Mesenchymal stem cell (in vitro differentiated cells and primary cell): ENCODE measurements at places on chromosomes 5 and 9.

- peak; percentile 97 for DNase-seq
- H3K36me3 ChIP-seq: no peaks in the 10 kb centered on the region
- no peaks in the 10 kb centered on the region for H3K27me3 ChIP-seq
- peak within 1 kb of the TSS; percentile 64 for H3K4me3 ChIP-seq
- H3K4me1 ChIP-seq: peaks cover 63% of the 10 kb centered on the region
Measured at GRCh38 chr5:150640311-150641005, at the start of gene SYNPO. SYNPO (plus strand) TSS chr5:150640660; CDS start chr5:150648276, 7,616 bp downstream.

DNA sequence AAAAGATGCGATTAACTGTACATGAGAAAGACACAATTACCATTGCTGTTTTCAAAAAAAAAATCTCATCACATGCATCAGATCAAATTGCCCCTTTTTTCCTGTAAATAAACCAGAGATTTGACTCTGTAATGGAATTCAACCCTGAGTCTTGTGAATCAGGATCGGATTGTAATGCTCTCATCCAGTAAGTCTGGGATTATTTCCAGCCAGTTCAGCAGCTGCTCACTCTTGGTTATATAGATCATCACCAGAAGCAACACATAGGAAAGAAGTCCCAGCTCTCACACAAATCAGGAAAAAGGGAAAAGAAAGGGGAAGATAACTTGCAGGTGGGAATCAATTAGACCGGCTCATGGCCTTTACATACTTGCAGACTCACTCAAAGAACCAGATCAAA lies 97.8 kb upstream of the SPOCK1 start:
- no peak overlapping the region for H3K27ac ChIP-seq
- H3K36me3 ChIP-seq: no peaks in the 10 kb centered on the region
- H3K4me3 ChIP-seq: no peak overlapping the region
- no peaks in the 10 kb centered on the region for H3K4me1 ChIP-seq

DNA sequence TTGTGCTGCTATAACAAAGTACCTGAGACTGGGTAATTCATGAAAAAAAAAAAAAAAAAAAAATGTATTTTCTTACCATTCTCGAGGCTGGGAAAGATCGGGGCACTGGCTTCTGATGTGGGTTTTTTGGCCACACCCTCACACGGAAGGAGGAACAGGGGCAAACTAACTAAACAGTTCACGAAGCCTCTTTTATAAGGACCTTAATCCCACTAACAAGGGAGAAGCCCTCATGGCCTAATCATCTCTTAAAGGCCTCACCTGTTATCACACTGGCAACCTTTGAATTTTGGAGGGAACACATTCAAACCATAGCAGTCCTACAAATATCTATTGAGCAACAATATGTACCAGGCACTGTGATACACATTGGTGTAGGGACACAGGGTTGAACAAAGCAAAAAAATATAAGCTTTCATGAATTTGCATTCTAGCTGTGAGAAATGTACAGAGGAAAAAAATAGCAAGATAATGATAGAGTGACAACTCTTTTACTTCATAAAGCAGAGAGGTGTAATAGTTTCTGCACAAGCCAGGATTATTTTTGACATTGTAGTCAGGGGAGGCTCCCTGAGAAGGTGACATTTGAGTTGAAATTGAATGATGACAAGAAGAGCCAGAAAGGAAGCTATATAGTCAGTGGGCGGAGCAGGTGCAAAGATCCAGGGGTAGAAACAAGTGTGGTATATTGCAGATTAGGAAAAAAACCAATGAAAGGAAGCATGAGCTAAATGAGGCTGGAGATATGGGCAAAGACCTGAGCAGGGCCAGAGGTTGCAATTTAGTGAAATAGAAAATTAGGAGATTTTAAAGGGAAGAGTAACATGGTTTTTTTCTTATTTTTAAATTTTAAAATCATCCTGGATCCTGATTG lies 68.1 kb upstream of the GRAMD2B start:
- H3K4me3 ChIP-seq: no peak overlapping the region
- peaks cover 11% of the 10 kb centered on the region for H3K4me1 ChIP-seq
- peak overlapping the region; percentile 68 for H3K27ac ChIP-seq
- no peak for DNase-seq
- no peaks in the 10 kb centered on the region for H3K27me3 ChIP-seq

- H3K27ac ChIP-seq: no peak overlapping the region
- no peak overlapping the region for H3K4me3 ChIP-seq
- H3K4me1 ChIP-seq: peaks cover 6% of the 10 kb centered on the region
- H3K27me3 ChIP-seq: no peaks in the 10 kb centered on the region
- DNase-seq: peak; percentile 51
Measured at GRCh38 chr5:68344447-68345111, 129.0 kb downstream of the PIK3R1 start.

- H3K4me1 ChIP-seq: no peaks in the 10 kb centered on the region
- H3K27me3 ChIP-seq: no peaks in the 10 kb centered on the region
- no peak overlapping the region for H3K27ac ChIP-seq
- DNase-seq: no peak
- no peaks in the 10 kb centered on the region for H3K36me3 ChIP-seq
- H3K4me3 ChIP-seq: no peak overlapping the region
Measured at GRCh38 chr5:171771856-171772255, 13.8 kb upstream of the SMIM23 start.

DNA sequence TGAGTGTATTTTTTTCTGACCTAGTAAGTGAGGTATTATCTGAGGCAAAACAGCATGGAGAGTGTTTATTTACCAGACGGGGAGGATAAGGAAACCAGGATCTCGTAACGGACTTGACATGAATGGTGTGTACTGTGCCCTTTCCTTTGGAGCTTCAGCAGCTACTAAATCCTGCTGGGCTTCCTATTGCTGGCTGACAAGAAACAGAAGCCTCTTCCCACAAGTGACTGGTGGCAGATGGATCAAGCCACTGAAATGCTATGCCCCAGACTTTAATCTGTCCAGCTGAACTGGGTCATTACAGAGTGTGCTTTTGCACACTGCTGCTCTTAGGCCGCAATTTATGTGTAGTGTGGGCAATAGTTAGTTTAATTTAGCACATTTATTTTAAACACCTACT lies 162.7 kb upstream of the MRPS30 start:
- H3K4me1 ChIP-seq: no peaks in the 10 kb centered on the region
- DNase-seq: peak; percentile 57
- H3K4me3 ChIP-seq: no peak overlapping the region
- H3K27ac ChIP-seq: no peak overlapping the region
- no peaks in the 10 kb centered on the region for H3K36me3 ChIP-seq

DNA sequence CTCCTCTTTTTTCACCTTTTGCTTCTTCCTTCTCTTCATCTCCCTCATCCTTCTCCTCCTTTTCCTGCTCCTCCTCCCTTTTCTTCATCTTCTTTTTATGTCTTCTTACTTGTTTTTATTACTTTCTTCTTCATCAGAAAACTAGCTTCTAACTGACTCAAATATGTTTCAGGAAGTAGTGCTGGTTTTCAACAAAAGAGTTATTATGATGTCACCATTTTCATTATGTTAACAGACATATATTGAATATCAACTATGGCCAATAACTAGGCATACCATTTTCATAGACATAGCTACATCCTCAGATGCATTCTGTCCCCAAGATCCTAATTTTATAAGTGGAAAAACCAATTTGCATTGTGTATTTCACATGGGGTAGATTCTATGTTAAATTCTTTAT lies 252.9 kb upstream of the PAPPA start:
- no peak overlapping the region for H3K27ac ChIP-seq
- H3K4me3 ChIP-seq: no peak overlapping the region
- DNase-seq: no peak

DNA sequence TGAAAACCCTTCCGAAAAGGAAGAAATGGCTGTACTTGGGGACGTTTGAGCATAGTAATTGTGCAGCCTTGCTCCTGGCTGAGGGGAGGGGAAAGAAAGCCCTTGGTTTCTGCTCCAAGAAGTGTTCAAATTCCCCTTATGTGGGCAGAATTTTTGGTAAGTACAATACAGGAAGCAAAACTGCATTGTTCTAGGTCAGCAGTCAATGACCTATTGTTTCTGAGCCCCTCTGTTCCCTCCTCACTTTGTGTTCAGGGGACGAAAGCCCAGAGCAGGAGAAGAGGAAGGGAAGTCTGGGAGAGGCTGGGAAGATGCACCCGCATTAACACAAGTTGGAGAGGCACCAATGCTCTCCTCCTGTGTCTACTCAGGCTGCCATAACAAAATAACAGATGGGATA lies 11.9 kb downstream of the BASP1 start:
- H3K4me3 ChIP-seq: no peak overlapping the region
- DNase-seq: no peak
- H3K4me1 ChIP-seq: peaks cover 4% of the 10 kb centered on the region
- H3K27ac ChIP-seq: peak overlapping the region; percentile 65
- H3K27me3 ChIP-seq: no peaks in the 10 kb centered on the region
- peaks cover 66% of the 10 kb centered on the region for H3K36me3 ChIP-seq

DNA sequence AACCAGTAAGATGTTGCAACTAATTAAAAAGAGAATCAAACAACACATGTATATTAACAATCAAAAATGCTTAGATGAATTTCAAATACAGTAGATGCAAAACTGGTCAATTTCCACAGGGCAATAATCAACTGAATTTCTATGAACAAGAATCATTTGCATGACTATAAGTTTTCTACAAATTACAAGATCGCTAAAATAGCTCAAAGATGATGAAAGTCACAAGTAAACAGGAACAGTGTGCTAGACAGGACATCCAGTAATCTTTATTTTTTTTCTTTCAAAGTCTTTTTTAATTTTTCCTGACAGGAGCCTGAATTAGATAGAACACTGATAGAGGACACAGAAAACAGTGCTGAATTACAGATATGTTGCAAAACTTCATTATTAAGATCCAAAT lies 608.2 kb upstream of the DAB2 start:
- H3K4me1 ChIP-seq: no peaks in the 10 kb centered on the region
- no peak overlapping the region for H3K27ac ChIP-seq
- no peaks in the 10 kb centered on the region for H3K27me3 ChIP-seq
- DNase-seq: no peak
- no peak overlapping the region for H3K4me3 ChIP-seq
- no peaks in the 10 kb centered on the region for H3K36me3 ChIP-seq

DNA sequence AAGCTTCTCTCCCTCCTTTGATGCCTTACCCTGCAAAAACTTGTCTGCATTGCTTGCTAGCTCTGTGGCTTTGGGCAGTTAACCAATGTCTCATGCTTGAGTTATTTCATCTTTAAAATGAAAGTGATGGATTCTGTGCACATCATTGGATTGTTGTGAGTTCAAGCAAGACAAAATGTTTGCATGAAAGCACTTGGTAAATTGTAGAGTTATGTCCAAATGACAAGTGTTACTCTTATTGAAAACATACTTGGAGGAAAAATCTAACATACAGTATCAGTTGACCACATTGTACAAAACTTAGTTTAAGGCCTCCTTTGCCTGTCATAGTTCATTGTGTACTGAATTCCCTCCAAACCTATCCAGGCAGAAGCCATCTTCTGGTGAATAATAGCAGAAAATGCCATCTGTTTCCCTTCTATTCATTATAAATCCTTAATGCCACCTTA lies 30.0 kb downstream of the TGFBR1 start:
- H3K27ac ChIP-seq: peak overlapping the region; percentile 41
- no peaks in the 10 kb centered on the region for H3K27me3 ChIP-seq
- DNase-seq: peak; percentile 51
- peaks cover 11% of the 10 kb centered on the region for H3K36me3 ChIP-seq
- no peak overlapping the region for H3K4me3 ChIP-seq
- H3K4me1 ChIP-seq: peaks cover 4% of the 10 kb centered on the region

- peaks cover 19% of the 10 kb centered on the region for H3K27me3 ChIP-seq
- DNase-seq: no peak
- H3K4me1 ChIP-seq: no peaks in the 10 kb centered on the region
Measured at GRCh38 chr5:72034770-72035169, 72.5 kb upstream of the MAP1B start.
